ENCODE measurements at places on chromosomes 6 and 20. TPM values are rescaled to one million over a fixed set of nuclear protein-coding genes. Genes with fewer than 3 reads are reported as not detected.

DNA sequence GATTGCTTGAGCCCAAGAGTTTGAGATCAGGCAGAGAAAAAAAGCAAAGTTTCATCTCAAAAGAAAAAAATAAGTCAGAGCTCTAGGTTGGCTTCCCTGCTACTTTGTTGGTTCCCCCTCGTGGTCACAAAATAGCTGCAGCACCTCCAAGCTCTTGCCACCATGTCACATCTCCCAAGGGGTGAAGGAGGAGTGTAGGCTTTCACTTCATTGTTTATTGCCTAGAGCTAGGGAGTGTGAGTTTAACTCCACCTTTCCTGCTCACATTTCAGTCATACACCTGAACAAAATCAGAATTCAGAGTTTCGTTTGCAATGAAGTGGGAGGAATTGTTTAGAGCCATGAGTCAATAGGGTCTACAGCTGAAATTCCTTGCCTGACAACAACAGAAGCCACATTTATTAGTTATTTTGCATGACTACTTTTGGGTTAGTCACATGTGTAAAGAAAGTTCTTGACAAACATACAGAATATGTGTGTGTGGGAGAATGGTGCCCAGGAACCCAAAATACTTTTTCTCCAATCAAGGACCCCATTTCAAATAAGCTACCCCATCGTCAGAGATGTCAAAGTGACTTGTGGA, 56.2 kb upstream of the UFL1 start:
- H3K4me1 ChIP-seq = no peaks in the 10 kb centered on the region
- H3K27me3 ChIP-seq = no peaks in the 10 kb centered on the region
- H3K36me3 ChIP-seq = no peaks in the 10 kb centered on the region
- no peak overlapping the region for H3K4me3 ChIP-seq
- H3K27ac ChIP-seq = no peak overlapping the region

- H3K36me3 ChIP-seq = no peaks in the 10 kb centered on the region
- H3K27me3 ChIP-seq = no peaks in the 10 kb centered on the region
- no peak overlapping the region for H3K4me3 ChIP-seq
- no peak for DNase-seq
These were observed 73.3 kb downstream of the SLC22A23 start for GRCh38 chr6:3383525-3383924.

GRCh38 chr6:157747370-157747769, 75.7 kb upstream of the SNX9 start:
- H3K4me3 ChIP-seq = no peak overlapping the region
- H3K36me3 ChIP-seq = no peaks in the 10 kb centered on the region
- H3K27ac ChIP-seq = no peak overlapping the region
- peaks cover 1% of the 10 kb centered on the region for H3K4me1 ChIP-seq

The EDN3 gene
- total RNA-seq = 92.5 TPM

The MATN4 gene
- total RNA-seq = 0.18 TPM

GRCh38 chr6:151850479-151851003, 43.1 kb downstream of the ESR1 start:
- H3K36me3 ChIP-seq = no peaks in the 10 kb centered on the region
- H3K27me3 ChIP-seq = no peaks in the 10 kb centered on the region
- no peak overlapping the region for H3K4me3 ChIP-seq
- no peak for DNase-seq
- no peaks in the 10 kb centered on the region for H3K4me1 ChIP-seq

GRCh38 chr6:63945987-63946386, 310.4 kb downstream of the PHF3 start:
- no peaks in the 10 kb centered on the region for H3K27me3 ChIP-seq
- H3K36me3 ChIP-seq = no peaks in the 10 kb centered on the region
- H3K4me1 ChIP-seq = no peaks in the 10 kb centered on the region
- no peak overlapping the region for H3K4me3 ChIP-seq
- no peak for DNase-seq

The MACROD2 gene
- total RNA-seq = 0.08 TPM

The HRH3 gene
- 0.15 TPM for total RNA-seq

DNA sequence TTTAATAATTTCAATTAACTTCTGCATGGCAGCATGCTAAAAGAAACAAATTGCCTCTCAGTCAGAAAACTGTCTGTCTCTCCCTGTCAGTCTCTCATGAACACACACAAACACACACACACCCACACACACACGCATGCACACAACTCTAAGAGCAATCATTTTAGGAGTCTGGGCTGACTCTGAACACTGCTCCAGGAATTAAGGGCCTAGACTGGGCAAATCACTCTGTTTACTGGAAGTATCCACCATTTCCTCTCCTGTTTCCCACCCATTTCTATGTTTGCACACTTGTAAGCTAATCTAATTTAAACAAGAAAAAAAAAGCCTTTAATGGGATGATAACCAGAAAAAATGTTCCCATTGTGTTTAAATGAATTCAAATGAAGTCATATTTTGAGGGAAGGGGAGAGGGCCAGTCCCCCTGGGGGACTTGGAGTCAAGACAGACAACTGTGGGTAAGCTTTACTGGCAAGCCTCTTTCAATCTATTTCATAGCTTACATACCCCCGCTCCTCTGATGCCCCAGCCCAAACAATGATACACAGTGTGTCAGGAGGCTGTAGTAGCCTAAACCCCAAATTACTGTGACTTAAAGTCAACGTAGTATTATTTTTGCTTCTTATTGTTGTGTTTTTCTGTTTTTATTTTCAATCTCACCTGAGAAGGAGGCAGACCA, 447.8 kb upstream of the FLRT3 start:
- H3K27me3 ChIP-seq = no peaks in the 10 kb centered on the region
- H3K4me1 ChIP-seq = no peaks in the 10 kb centered on the region
- H3K36me3 ChIP-seq = no peaks in the 10 kb centered on the region
- H3K4me3 ChIP-seq = no peak overlapping the region

- H3K27ac ChIP-seq = no peak overlapping the region
- H3K27me3 ChIP-seq = no peaks in the 10 kb centered on the region
- H3K4me3 ChIP-seq = no peak overlapping the region
- DNase-seq = no peak
- H3K4me1 ChIP-seq = no peaks in the 10 kb centered on the region
These were observed 136.0 kb downstream of the AIG1 start for GRCh38 chr6:143196525-143197225.

The MPC1 gene
- 76.0 TPM for total RNA-seq

DNA sequence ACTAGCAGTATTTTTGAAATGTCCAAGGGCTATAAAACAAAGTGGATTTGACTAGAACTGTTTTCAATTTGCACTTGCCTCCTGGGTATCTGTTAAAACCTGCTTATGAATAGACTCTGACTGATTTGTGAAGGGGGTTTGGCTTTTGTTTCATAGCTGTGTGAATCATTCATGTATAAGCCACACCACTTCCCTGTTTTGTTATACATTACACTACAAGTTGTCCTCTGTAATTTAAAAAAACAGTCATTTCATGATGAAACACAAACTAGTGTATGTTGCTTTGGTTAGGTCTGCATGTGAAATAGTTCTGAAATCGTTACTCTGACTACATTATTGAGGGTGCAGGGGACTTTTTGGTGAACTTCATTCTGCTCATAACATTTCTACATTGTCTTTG, 121.7 kb downstream of the NKAIN2 start:
- no peak overlapping the region for H3K27ac ChIP-seq
- H3K36me3 ChIP-seq = no peaks in the 10 kb centered on the region
- no peak for DNase-seq
- H3K27me3 ChIP-seq = no peaks in the 10 kb centered on the region
- no peaks in the 10 kb centered on the region for H3K4me1 ChIP-seq
- H3K4me3 ChIP-seq = no peak overlapping the region

- H3K27me3 ChIP-seq = no peaks in the 10 kb centered on the region
- H3K4me1 ChIP-seq = peaks cover 24% of the 10 kb centered on the region
- peak overlapping the region; percentile 46 for H3K4me3 ChIP-seq
- peak overlapping the region; percentile 46 for H3K27ac ChIP-seq
These were observed 10.8 kb downstream of the BACH2 start for GRCh38 chr6:90285611-90286381.

- H3K27ac ChIP-seq = no peak overlapping the region
- no peaks in the 10 kb centered on the region for H3K27me3 ChIP-seq
- H3K4me3 ChIP-seq = no peak overlapping the region
- H3K36me3 ChIP-seq = no peaks in the 10 kb centered on the region
These were observed 334.1 kb upstream of the KCNQ5 start for GRCh38 chr6:72287801-72288200.

The NRN1 gene
- total RNA-seq = 110 TPM

DNA sequence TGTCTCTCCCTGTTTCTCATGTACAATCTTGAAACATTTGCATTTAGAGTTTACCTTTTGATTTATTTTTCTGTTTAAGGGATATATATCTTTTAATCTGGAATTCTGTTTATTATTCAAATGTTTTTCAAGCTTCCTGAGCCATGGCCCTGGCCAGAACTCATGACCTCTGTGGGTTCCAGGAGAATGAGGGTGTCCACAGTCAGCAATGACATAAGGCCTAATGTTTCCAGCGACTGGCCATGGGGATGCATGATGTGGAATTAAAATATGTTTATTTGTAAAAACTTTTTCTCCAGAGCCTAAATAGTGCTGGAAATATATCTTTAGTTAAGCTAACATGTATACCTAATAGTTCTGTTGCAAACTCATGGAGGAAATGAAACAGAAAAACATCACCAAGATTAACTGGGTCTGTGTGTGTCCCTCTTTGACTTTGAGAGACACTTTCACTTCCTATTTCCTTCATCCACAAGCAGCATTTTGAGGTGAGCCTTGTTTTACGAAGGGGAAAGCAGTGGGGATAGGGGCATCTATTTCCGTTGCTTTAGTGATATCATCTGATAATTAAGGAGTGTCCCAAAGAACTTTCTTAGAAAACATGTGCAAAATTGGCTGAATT, 87.6 kb downstream of the SMOC2 start:
- no peak overlapping the region for H3K4me3 ChIP-seq
- H3K4me1 ChIP-seq = no peaks in the 10 kb centered on the region
- DNase-seq = no peak
- H3K27me3 ChIP-seq = peaks cover 9% of the 10 kb centered on the region

The SRMS gene
- not detected for total RNA-seq

DNA sequence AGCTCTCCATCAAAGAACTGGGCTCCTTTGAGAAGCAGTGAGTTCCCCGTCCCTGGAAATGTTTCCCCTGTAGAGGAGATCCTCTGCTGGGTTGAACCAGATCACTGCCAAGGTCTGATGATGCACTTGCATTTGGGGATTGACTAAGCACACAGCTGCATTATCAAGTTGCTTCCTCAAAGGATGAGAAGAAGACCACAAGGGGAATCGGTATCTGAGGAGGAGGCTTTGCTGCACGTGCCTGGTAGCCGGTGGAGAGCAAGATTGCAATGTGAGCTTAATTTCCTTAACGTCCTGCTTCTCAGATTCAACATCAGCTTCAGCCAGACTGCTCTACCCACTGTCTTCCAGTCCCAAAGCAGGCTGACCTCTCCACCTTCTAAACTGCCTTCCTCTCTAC, 128.8 kb upstream of the STMND1 start:
- H3K27me3 ChIP-seq = no peaks in the 10 kb centered on the region
- H3K27ac ChIP-seq = no peak overlapping the region
- H3K36me3 ChIP-seq = no peaks in the 10 kb centered on the region

DNA sequence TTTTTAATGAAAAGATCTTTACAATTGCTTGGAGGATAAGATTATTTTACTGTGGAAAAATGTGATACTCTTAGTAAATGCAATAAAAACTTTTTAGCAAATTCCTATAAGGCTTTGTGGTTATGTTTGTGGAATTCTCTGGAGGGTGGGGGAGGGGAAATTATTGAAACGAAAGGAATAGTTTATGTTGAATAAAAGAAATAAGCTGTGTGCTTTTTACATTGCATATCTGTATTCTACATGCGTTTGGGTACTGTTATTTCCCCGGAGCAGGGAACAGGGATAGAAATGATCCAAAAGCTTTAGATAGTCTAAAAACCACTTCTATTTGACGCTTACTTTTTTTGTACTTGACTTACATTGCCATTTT, 143.8 kb downstream of the SLC16A10 start:
- no peaks in the 10 kb centered on the region for H3K36me3 ChIP-seq
- DNase-seq = no peak
- no peak overlapping the region for H3K27ac ChIP-seq
- no peaks in the 10 kb centered on the region for H3K27me3 ChIP-seq

DNA sequence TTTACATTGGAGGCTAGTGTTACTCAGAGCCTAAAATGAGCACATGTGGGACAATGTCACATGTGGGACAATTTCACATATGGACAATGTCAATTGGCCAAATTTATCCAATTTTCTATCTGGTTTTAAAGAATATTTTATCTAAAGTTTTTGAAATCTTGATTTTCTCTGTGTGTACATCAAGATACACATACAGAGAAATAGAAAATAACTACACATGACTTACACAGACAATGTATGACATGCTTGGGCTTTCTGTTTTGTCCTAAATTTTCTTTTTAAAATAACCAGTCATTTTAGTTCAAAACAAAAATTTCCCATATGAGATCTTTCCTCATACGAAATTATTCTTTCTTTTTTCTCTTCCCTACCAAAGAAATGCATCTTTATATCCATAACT, 24.6 kb downstream of the GGTLC1 start:
- H3K4me1 ChIP-seq = no peaks in the 10 kb centered on the region
- no peak overlapping the region for H3K4me3 ChIP-seq

DNA sequence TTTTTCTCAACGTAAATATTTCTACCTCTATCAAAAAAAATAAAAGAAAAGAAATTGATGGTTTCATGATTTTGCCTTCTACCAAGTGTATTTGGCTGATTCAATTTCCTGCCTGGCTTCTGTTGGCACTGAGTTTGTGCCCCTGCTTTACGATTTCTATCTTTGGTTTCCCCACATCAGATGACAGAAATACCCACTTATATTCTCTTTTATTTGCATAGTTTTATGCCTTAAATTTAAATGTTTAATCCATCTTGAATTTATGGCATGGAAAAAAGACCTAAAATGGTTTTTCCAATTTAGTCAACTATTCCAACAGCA, 34.3 kb downstream of the RNF24 start:
- no peak overlapping the region for H3K27ac ChIP-seq
- no peak for DNase-seq
- no peaks in the 10 kb centered on the region for H3K4me1 ChIP-seq
- H3K4me3 ChIP-seq = no peak overlapping the region

DNA sequence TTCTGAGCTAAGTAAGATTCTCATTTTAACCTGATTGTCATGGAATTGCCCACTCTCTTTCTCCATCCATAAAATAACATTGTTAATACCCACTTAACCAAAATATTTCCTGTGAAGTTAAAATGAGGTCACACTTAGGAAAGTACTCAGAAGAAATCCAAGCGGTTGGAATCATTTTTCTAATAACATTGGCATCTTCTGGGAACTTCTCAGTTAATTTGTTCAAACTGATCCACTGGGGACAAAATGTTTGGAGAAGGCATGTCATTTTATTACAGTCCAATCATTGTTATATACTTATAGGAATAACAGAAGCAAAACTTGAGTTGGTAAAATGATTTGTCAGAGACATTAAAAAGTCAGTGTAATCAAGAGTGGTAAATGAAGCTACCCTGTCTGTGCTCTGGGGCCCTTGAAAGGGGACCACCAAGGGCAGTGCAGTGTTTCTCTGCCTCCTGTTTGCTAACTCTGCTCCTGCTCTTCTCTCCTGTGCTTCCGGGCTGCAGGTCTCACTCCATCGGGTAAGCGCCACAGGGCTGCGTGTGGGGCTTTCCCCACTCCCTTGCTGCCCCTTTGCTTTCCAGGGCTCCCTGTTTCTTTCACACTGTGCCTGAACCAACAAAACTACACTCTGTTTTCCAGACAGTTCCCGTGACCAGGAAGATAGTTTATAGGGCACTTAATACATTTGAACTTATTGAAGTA, 50.1 kb downstream of the HDDC2 start:
- no peak overlapping the region for H3K27ac ChIP-seq
- peaks cover 25% of the 10 kb centered on the region for H3K4me1 ChIP-seq
- H3K4me3 ChIP-seq = no peak overlapping the region
- DNase-seq = peak; percentile 16
- H3K27me3 ChIP-seq = no peaks in the 10 kb centered on the region
